ENCODE measurements at places on chromosomes 12 and 14.

GRCh38 chr14:95500772-95501401 is 15.6 kb downstream of the SYNE3 start:
- DNase-seq: no peak

- no peak for DNase-seq
Measured at GRCh38 chr12:97300891-97301290, 161.7 kb upstream of the RMST start.

GRCh38 chr12:6334940-6335450 is 6.9 kb downstream of the TNFRSF1A start:
- no peak for DNase-seq

DNA sequence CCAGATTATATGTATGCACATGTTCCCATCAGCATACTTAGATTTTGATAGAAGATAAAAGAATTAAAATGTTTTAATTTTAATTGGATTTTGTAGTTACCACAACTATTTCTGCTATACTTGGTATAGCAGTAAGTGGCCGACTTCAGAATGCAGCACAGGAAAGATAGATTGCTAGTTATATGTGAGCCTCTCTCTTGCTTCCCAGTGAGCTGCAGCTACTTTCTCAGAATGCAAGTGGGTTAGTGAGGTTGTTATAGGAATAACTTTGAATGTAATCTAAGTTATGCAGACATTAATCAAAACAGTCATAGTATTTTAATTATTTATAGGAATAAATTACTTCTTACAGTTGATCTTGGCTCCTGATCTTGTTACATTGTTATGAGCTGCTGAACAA is 240.6 kb downstream of the RAD51B start:
- no peak for DNase-seq

- DNase-seq: no peak
Measured at GRCh38 chr12:75705749-75706711, 194.6 kb upstream of the KRR1 start.

DNA sequence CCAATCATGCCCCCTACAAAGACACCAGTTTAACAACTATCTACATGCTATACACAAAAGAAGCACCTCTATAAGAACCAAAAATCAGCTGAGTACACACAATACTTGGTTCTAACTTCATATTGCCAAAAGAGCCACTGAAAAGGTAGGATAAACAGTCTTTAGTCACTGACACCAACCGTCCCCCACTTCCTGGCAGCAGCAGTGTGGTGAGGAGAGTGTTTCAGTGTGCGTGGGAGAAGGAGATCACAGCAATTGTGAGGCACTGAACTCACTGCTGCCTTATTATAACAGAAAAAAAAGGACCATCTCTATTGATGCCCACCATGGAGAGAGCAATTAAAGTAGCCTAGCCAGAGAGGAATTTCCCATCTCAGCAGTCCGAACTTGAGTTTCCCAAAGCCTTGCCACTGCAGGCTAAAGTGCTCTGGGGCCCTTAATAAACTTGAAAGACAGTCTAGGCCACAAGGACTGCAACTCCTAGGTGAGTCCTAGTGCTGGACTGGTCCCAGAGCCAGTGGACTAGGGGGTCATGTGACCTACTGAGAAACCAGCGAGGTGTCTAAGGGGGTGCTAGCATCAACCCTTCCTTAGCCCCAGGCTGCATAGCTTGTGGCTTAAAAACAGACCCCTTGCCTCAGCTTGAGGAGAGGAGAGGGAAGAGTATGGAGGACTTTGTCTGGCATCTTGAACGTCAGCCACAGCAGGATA is 37.1 kb upstream of the LMNTD1 start:
- no peak for DNase-seq

- no peak for DNase-seq
Measured at GRCh38 chr14:64821651-64822050, 58.1 kb downstream of the SPTB start.

GRCh38 chr14:61335049-61335448 is 13.7 kb downstream of the PRKCH start:
- DNase-seq: no peak

- no peak for DNase-seq
Measured at GRCh38 chr12:103540319-103540718, 44.6 kb upstream of the C12orf42 start.

- DNase-seq: no peak
Measured at GRCh38 chr14:38207736-38208617, at the start of gene SSTR1. SSTR1 (plus strand) TSS chr14:38207904; CDS start chr14:38209390, 1,486 bp downstream.

DNA sequence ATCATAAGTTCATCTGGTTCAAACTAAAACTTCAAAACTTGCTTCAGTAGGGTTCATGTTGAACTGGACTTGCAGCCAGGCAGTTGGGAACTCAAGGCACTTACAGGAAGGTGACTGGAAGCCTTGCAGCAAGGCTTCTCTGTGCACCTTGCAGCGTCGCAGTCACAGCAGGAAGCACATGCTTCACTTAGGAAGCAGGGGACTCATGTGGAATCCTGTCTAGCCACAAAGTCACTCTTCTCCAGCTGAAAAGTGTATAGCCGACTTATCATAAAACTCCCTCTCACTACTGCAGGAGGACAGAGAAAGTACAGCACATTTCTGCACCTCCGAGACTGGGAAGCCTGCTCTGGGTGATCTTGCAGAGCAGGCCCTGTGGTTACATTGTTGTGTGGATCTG is 114.0 kb upstream of the PRB2 start:
- no peak for DNase-seq

DNA sequence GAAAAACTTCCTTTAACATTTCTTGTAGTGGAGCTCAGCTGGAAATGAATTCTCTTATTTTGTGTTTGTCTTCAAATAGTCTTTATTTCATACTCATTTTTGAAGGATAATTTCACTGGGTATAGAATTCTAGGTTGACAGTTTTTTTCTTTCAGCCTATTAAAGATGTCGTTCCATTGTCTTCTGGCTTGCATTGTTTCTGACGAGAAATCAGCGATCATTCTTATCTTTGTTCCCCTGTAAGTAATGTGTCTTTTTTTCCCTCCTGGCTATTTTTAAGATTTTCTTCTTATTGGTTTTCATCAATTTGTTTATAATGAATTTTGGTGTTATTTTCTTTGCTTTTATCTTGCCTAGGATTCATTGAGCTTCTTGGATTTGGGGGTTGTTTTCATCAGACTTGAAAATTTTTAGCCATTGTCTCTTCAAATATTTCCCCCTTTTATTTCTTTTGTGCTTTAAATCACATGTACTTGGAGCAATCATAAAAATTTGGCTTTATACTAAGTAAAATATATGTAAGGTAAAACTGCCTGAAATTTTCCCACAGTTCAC is 89.4 kb downstream of the UNC79 start:
- DNase-seq: no peak

DNA sequence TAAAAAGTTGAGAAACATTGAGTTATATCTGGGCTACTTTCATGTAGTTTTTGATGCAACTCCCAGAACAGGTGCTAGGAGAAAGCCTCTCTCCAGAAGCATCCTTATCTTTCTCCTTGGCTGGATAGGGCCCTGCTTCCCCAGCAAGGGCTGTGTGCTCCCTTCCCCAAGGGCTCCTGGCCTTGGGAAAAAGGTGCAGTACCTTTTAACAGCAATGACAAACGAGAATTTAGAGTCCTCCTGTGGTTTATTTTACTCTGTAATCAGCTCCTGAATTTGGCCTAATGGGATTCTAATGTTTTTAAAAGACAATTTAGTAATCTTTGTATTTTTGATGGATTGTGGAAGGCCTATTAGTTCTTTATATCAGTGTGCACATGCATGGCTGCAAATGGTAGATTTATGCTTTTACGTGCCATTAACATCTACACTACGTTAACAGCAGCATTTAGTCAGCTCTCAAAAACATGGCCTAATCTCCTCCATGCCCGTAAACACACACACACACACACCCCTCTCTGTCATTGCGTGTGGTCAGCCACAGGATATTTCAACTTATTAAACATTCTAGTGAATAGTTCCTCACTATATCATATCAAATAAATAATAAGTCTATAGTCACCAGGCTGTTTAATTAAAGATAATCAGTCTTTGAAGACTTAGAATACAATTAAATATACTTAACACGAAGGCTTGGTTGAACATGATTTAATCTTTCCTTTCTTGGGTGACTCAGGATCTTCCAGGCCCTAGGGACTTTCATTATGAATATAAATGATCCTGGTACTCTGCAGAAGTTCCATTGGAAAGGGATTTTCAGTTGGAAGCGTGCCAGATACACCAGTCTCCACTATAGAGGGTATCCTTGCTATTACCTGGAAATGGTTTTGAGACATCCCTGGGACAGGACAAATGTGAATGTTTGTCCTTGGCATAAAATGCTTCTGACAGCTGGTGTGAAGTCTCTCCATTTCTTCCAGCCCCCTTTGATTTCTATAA is 181.4 kb upstream of the PWP1 start:
- DNase-seq: no peak

GRCh38 chr12:1277905-1278304 is 286.9 kb downstream of the ERC1 start:
- no peak for DNase-seq

- DNase-seq: no peak
Measured at GRCh38 chr12:1691123-1692007, 495 bp downstream of the ADIPOR2 start.

- no peak for DNase-seq
Measured at GRCh38 chr12:68222326-68222725, 3.3 kb downstream of the IL26 start.

DNA sequence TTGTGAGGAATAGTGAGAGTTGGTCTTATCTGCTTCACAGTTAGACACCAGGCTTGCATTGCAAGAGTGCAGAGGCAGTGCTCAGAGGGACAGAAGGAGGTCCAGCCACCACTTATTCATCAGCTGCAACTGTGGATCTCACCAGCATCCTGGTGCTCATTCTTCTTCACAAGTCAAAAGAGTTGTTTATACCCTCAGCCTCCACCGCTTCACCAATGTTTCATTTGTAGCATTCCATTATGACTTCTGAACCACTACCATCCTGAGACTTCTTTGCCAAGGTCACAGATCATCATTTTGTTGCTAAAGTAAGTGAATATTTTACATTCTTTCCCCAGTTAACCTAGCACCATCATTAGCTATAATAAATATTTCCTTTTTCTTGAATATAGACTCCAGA is 230.5 kb upstream of the KITLG start:
- no peak for DNase-seq

GRCh38 chr14:99809859-99810558 is 16.8 kb downstream of the EML1 start:
- no peak for DNase-seq

GRCh38 chr12:76690921-76691700 is 72.8 kb upstream of the ZDHHC17 start:
- DNase-seq: no peak

DNA sequence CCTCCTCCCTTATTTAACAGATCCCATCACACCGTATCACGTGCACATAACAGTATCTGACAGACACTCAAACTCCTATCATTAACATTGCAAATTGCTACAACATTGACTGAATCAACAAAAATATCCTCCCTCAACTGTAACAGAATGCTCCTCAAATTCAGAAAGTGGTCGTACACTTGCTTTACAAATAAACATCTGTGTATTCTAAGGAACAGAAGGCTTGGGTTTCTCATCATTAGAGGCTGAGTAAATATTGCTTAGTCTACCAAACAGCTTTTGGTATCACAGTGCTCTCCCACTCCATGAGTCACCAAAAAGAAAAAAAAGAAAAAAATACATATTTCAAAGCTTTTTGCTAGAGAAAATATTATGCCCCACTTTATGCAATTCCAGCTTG is 23.9 kb downstream of the FERMT2 start:
- DNase-seq: no peak

DNA sequence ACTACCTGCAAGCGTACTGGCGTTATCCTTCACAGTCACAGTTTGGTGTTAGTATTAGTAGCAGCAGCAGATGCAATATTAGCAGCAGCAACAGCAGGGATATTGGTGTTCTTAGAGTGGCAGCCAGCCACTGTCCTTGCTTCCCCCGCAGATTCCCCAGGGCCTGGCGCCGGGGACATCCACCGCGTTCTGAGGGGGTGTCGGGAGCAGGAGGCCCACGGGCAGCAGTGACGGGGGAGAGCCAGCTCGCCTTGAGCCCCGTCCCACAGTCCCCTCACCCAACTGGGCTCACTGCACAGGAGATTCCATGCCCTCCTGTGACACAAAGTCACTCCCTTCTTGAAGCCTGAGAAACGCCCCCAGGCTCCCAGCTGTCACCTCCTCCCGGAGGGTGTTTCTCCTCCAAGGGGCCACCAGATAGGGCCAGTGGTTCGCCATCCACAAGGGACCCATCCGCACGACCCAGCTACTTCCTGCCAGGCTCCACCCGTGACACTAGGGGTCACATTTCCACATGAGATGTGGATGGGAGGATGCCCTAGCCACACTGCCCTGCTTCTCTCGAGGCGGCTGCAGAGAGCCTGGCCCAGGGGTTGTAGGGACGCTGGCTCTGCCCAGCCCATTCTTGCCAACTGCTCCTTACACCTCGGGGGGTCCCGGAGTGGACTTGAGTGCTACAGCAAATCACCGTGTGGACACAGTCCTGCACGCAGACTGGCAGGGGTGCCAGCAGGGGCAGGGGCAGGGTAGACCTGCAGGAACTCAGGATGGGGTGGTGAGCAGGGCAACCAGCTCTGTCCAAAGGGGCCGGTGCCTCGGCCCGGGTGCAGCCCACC is 123.1 kb downstream of the PIWIL1 start:
- DNase-seq: no peak

GRCh38 chr12:92495108-92495507 is 207.7 kb upstream of the PLEKHG7 start:
- DNase-seq: no peak

DNA sequence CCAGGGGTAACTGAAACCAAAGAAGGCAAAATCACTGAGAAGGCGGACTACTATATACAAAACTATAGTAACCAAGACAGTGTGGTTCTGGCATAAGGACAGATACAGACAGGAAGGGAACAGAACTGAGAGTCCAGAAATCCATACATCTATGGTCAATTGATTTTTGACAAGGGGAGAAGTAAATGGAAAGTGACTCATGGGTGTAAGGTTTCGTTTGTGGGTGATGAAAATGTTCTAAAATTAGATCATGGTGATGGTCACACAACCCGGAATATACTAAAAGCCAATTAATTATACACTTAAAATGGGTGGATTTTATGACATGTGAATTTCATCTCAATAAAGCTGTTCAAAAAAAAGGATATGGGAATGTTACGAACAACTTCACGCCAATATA is 18.7 kb downstream of the ANGEL1 start:
- no peak for DNase-seq

DNA sequence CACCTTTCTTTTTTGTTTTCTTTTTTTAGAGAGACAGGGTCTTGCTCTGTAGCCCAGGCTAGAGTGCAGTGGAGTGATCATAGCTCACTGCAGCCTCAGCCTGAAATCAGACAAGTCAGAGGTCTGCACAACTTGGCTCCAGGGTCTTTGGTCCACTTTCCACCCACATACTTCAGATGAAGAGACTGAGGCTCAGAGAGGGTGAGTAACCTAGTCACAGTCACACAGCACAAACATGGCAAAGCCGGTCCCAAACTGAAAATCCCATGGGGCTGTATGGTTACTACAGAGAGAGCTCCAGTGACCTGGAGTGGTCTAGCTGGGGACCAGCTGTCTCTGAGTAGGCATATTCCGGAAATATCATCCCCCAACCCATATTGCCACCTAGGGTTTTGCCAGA is 19.2 kb downstream of the LHX5 start:
- DNase-seq: no peak
